Thymus (tissue), 14 donors: ENCODE measurements at places on chromosomes 11 and 22. TPM values are rescaled to one million over a fixed set of nuclear protein-coding genes. Genes with fewer than 3 reads are reported as not detected.

DNA sequence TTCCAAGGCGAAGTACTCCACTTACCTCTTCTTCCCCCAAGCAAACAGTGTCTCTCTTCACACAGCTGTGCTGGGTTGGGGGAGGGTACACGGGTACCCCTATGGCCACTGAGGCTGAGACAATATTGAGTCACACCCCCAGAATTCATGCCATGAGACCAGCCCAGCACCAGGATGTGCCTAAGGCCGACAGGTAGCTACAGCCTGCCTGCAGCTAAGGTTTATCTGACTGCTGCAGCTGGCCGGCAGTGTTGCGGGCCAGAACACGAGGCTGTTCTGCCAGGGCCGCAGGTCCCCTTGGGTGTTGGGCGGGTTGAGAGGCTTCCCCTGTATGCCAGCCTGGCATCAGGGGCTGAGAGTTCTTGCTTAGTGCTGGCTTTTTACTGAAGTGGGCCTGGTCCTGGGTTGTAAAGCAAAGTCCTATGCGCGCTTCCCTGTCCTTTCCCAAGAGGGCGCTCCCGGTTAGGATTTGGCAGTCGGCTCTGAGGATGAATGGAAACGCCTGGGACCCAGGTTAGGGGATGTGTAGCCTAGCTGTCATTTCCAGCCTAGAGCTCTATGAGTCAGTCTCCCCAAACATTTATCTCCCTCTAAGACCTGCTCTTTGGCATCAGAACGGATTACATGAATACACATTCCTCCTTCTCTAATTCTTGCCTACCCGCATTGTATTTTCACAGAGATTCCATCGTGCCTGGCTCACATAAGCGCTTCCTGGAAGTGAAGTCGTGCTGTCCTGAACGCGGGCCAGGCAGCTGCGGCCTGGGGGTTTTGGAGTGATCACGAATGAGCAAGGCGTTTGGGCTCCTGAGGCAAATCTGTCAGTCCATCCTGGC is 7.1 kb downstream of the USP18 start:
- peak; percentile 41 for DNase-seq

- no peak for DNase-seq
These were observed 96.5 kb upstream of the NCAM1 start for GRCh38 chr11:112864672-112865071.

- DNase-seq: no peak
These were observed 21.1 kb upstream of the RAB1B start for GRCh38 chr11:66247295-66247694.

Gene CABP4
- 1.6 TPM for polyA plus RNA-seq

Gene NPTXR
- 1.3 TPM for polyA plus RNA-seq

GRCh38 chr11:6638429-6638828 is 17.2 kb downstream of the DCHS1 start:
- no peak for DNase-seq

Gene QSER1
- polyA plus RNA-seq: 5.8 TPM

DNA sequence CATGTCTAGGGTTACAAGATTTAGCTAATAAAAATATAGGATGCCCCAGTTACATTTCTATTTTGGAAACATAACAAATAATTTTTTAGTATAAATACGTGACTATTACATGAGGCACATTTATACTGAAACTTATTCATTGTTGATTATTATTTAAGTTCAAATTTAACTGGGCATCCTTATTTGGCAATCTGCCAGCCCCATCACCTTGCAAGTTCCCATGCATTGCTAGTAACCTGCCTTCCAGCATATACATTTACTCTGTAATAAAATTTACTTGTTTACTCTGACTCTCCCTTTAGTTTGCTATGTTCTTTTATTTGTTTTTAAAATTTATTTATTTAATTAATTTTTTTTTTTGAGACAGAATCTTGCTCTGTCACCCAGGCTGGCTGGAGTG is 654.9 kb upstream of the CCDC90B start:
- no peak for DNase-seq

DNA sequence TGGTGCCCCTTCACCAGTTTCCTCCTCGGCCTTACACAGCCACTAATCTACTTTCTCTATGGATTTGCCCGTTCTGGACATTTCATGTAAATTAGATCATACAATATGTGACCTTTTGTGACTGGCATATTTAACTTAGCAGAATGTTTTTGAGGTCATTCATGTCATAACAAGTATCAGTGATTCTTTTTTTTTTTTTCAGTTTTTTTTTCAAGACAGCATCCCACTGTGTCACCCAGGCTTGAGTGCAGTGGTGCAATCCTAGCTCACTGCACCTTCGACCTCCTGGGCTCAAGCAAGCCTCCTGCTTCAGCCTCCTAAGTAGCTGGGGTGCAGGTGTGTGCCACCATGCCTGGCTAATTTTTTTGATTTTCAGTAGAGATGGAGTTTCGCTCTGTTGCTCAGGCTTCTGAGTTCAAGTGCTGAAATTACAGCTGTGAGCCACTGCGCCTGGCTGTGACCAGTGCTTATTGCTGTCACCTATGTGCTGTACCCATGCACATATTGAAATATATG is 22.7 kb downstream of the KIAA1671 start:
- no peak for DNase-seq

DNA sequence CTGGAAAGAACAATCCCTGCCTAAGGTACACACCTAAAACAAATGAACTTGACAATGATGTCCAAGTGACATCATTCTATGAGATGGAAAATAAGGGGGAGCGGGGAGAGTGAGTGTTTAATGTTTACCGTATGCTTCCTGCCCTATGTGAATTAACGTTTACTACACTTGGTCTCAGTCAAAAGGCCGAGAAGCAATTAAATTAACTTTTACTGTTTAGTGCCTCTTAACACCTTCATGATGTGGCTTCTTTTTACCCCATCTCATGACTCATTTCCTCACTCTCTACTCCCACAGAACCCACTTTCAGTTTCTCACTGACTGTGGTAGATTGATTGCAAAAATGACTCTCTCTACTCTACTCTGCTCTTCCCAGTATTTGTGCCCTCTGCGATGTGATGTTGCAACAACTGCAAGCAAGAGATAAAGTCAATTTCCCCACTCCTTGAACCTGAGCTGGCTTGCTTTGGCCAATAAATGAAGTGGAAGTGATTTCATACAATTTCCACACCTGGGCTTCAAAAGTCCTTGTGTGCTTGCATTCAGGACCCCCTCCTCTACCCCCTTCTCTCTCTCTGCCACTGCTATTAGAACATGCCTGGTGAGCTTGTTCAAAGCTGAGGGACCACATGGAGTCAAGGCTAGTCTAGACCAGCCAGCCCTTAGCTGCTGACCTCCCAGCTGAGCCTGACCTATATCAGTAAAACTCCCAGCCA is 11.6 kb upstream of the ALKBH3 start:
- peak; percentile 62 for DNase-seq

Gene THY1
- polyA plus RNA-seq: 15.3 TPM

- no peak for DNase-seq
These were observed 1024.3 kb downstream of the BRD1 start for GRCh38 chr22:48803171-48803947.

Gene ATL3
- 18.9 TPM for polyA plus RNA-seq

- DNase-seq: peak; percentile 96
These were observed at the start of gene CAT for GRCh38 chr11:34438529-34439507. Gene CAT (plus strand): TSS chr11:34438934. CDS start chr11:34439014, 80 bp downstream.

Gene INS
- 2.4 TPM for polyA plus RNA-seq

DNA sequence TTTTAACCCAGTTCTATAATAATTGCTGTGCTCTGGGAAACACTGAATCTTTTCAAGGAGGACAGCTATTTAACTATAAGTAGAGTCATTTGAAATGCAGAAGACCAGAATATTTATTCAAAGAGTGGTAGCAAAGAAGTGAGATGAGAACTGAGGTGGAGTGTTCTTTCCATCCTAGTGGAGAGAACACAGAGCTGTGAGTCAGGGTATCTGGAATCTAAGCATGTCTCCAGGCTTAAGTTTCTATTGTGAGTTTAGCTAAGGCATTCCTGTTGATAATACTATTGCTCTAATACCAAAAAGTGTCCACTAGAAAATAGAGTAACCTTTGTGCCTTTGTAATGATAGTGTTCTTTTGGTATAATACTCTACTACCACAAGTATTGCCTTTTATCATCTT is 32.4 kb downstream of the JAM3 start:
- no peak for DNase-seq

GRCh38 chr11:107044503-107044902 is 26.2 kb upstream of the GUCY1A2 start:
- no peak for DNase-seq

Gene CACNA1I
- polyA plus RNA-seq: 0.68 TPM

DNA sequence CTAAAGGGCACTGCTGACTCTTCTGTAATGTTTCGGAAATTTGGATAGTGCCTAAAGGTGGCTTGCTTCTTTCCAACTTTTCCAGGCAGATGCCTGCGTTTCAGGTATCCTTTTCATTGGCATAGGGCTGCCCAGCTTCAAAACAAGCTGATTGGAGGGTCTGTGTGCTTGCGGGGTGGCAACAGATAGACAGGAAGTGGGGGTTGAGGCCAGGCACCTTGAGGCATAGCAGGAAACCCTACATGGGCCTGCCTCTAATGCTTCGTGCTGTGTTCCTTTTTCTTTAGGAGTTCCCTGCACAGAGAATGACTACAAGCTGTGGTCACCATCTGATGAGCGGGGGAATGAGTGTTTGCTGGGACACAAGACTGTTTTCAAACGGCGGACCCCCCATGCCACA is 92.2 kb upstream of the SORL1-AS1 start:
- no peak for DNase-seq

DNA sequence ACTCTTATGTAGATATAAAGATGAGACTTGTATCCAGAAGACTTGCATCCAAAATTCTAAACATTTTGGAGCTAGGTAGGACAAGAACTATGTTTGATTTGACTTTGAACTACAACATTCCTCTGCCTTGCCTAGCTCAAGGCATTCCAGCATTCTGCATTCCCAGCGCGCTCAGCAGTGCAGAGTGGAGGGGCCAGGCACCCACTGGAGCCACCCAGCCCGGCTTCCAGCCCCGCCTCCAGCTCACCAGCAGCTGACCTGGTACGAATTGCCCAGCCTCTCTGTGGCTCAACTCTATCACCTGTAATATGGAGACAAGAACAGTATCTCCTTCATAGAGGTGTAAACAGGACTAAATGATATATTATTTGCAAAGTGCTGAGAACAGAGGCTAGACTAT is 28.8 kb downstream of the PRDM10 start:
- no peak for DNase-seq

DNA sequence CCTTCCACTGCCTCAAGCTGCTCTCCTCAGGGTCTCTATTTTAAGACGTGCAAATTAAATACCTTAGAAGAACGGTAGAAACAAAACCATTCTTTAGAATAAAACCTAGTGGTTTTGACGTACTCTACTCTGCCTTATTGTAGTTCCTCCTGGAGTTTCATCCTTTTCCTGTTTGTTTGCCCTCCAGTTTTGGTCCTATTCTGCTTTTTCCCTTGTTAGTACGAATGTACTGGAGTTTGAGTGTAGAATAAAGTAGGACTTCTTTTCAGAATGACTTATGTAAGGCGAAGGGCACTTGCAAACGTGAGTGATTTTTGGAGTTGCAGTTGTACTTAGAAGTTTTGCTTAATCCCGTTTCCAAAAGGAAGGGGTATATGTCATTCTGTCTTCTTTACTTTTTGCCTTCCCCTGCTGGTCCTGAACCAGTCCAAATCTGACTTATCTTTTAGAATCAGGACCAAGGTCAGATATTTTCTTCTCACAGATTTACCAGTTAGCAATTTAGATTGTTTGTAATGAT is 1.4 kb downstream of the SIK2 start:
- no peak for DNase-seq

Gene RCOR2
- polyA plus RNA-seq: 0.87 TPM

DNA sequence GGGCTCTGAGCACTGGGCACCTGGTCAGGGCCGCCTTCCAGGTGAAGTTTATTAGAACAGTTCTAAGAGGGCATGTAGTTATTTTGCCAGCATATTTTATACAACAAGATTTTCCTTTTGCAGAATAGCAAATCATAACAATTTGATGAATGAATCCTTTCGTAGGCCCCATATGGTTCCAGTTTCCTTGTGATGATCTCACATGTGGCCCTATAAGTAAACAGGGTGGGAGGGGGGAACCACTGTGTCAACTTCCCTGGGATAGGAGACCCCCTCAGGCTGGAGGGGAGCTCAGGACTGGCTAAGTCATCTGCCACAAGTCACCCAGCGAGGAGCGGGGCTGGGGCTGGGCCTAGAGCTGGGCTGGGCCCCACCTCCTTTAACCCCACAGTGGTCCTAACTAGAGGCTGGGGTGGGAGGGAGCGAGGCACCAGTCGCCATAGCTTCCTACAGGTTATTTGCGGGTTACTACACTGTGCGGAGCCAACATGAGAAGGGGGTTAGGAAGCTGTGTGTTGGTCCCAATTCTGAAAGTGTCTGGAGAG is 4.2 kb downstream of the FBLN1 start:
- DNase-seq: no peak

Gene FAM180B
- 0.09 TPM for polyA plus RNA-seq

DNA sequence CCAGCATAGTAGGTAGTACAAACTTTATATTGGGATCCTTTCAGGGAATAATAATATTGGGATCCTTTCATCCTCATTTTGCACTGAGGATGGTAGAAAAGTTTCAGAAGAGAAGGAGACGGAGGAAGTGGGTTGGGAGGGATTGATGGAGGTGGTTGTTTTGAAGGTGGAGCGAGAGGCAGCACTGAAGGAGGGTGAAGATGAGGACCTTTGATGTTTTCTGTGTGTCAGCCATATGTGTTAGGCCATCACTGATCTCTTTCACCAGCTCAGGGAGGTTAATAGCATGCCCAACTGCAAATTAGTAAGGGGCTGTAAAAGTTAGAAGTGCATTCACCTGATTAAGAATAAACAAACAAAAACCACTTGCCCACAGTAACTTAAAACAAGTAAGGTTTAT is 275.5 kb upstream of the B3GAT1 start:
- no peak for DNase-seq

Gene PDGFB
- 4.3 TPM for polyA plus RNA-seq

Gene SCN3B
- 0.84 TPM for polyA plus RNA-seq

GRCh38 chr22:22404598-22405284 is 103.8 kb downstream of the ZNF280B start:
- no peak for DNase-seq

DNA sequence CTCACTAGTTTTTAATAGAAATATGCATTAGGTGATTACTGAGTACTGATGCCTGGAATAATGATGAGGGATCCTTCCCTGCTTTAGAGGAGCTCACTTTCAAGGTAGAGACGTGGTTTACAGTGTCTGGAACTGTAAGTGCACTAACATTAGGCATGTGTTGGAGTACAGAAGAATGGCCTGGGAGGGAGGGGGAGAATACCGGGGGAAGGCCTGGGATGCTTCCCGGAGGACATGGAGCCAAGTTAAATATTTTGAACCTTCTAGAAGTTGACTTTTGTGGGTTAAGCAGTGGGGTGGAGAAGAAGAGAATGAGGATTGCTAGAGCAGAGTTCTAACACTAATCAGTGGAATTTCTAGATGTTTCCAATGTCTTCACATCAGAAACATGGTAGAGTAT is 261.6 kb downstream of the NELL1 start:
- no peak for DNase-seq

Gene APOBEC3B
- polyA plus RNA-seq: 9.2 TPM

Gene MMP11
- 3.8 TPM for polyA plus RNA-seq
